ENCODE measurements at places on chromosomes 3 and 15. TPM values are rescaled to one million over a fixed set of nuclear protein-coding genes. Genes with fewer than 3 reads are reported as not detected.

GRM2 gene
- under 0.01 TPM for total RNA-seq

NUP210 gene
- 1.9 TPM for total RNA-seq

SLC15A2 gene
- 0.11 TPM for total RNA-seq

CERS3 gene
- total RNA-seq = not detected

APOD gene
- total RNA-seq = 0.11 TPM

BOC gene
- 16.6 TPM for total RNA-seq

PLS1 gene
- 1.8 TPM for total RNA-seq

CHRNA7 gene
- 0.37 TPM for total RNA-seq

CCDC13 gene
- total RNA-seq = 0.33 TPM

C3orf70 gene
- 1.4 TPM for total RNA-seq

NPRL2 gene
- 27.6 TPM for total RNA-seq

SPESP1 gene
- total RNA-seq = 3.2 TPM

DNAH12 gene
- under 0.01 TPM for total RNA-seq

ACTC1 gene
- not detected for total RNA-seq

MASP1 gene
- total RNA-seq = 56.8 TPM

CCDC191 gene
- 1.2 TPM for total RNA-seq

CCDC71 gene
- 18.1 TPM for total RNA-seq

CYP11A1 gene
- 0.11 TPM for total RNA-seq

LMCD1 gene
- 35.6 TPM for total RNA-seq

PIF1 gene
- 28.8 TPM for total RNA-seq

SERPINI2 gene
- not detected for total RNA-seq

CHRM5 gene
- 0.75 TPM for total RNA-seq

OR5K2 gene
- not detected for total RNA-seq

SLC24A5 gene
- total RNA-seq = not detected

FAM107A gene
- total RNA-seq = not detected

CIDEC gene
- total RNA-seq = not detected

MKRN3 gene
- 0.37 TPM for total RNA-seq

KLHL25 gene
- total RNA-seq = 5.0 TPM

MITF gene
- total RNA-seq = 23.7 TPM

ARNT2 gene
- 3.7 TPM for total RNA-seq

SLC26A6 gene
- total RNA-seq = 24.5 TPM

PDCD6IP gene
- 158 TPM for total RNA-seq

ANKRD34C gene
- not detected for total RNA-seq

CSPG4 gene
- 122 TPM for total RNA-seq

RNF7 gene
- 49.5 TPM for total RNA-seq

PAQR9 gene
- total RNA-seq = not detected

FHIT gene
- total RNA-seq = 2.1 TPM

ECE2 gene
- not detected for total RNA-seq

HYKK gene
- 4.9 TPM for total RNA-seq

CNOT10 gene
- 23.2 TPM for total RNA-seq

TIGIT gene
- not detected for total RNA-seq

USP13 gene
- total RNA-seq = 21.5 TPM

FAM3D gene
- not detected for total RNA-seq

EAF2 gene
- 3.4 TPM for total RNA-seq

PARP15 gene
- total RNA-seq = under 0.01 TPM

GPR149 gene
- not detected for total RNA-seq
